ENCODE measurements at places on chromosomes 2 and 18. TPM values are rescaled to one million over a fixed set of nuclear protein-coding genes. Genes with fewer than 3 reads are reported as not detected.

GRCh38 chr2:54336136-54336976 is 80.3 kb upstream of the TSPYL6 start:
- no peaks in the 10 kb centered on the region for H3K36me3 ChIP-seq
- H3K4me3 ChIP-seq = no peak overlapping the region
- H3K4me1 ChIP-seq = peaks cover under 1% of the 10 kb centered on the region

- H3K27me3 ChIP-seq = peaks cover 7% of the 10 kb centered on the region
- H3K4me3 ChIP-seq = no peak overlapping the region
- DNase-seq = no peak
- no peak overlapping the region for H3K27ac ChIP-seq
- H3K4me1 ChIP-seq = no peaks in the 10 kb centered on the region
These were observed 112.5 kb upstream of the AGAP1 start for GRCh38 chr2:235381261-235381912.

FAP gene
- not detected for total RNA-seq

FZD7 gene
- 0.82 TPM for total RNA-seq

MOGAT1 gene
- total RNA-seq = not detected

Data from activated naive CD8-positive, alpha-beta T cell treated with anti-CD3 and anti-CD28 coated beads, Interleukin-2, amount 10 ng/mL, durations not matched to agents 7 days and 5 days (primary cell).